ENCODE measurements at places on chromosomes 11 and 22. TPM values are rescaled to one million over a fixed set of nuclear protein-coding genes. Genes with fewer than 3 reads are reported as not detected.

GRCh38 chr11:3837793-3838192 is 3.0 kb downstream of the RHOG start:
- DNase-seq = peak; percentile 30

DNA sequence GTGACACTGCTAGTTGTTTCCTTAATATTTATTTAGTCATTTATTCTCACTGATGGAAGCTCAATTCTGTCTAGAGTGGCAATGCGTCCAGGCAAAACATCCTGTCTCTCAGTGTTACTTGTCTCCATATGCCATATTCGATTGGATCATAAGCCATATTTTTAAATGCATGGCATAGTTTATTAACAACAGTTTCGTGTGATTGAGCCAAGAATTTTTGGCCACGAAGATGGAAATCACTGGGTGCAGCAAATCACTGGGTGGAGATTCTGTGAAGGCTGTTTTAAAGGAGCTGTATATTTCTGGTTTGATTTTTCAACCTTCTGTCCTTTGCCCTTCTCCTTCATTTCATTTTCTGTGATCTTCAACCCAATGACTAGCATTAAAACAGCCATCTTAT is 205.2 kb downstream of the JRKL start:
- DNase-seq = no peak

CSKMT gene
- total RNA-seq = 2.4 TPM

DNA sequence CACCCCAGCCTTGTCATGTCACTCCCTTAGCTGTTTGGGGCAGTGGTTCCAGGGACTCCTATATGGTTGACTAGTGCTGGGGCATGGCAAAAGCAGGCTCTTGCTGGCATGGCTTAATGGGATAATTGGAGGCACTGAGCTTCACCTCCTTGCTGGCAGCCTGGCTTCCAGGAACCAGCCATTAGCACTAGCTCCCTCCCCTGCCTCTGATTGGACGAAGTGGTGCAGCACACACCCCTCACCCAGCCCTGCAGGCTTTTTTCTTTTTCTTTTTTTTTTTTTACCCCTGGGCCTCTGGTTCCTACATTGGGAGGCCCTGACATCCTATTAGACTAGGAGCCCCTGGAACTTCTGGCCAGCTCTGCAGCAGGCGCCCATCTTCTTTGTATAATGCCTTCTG is 18.6 kb downstream of the PHLDB1 start:
- DNase-seq = no peak

BEST1 gene
- total RNA-seq = 21.0 TPM

- no peak for DNase-seq
Observed at GRCh38 chr11:72303179-72303578, 59.2 kb upstream of the PHOX2A start.

DNA sequence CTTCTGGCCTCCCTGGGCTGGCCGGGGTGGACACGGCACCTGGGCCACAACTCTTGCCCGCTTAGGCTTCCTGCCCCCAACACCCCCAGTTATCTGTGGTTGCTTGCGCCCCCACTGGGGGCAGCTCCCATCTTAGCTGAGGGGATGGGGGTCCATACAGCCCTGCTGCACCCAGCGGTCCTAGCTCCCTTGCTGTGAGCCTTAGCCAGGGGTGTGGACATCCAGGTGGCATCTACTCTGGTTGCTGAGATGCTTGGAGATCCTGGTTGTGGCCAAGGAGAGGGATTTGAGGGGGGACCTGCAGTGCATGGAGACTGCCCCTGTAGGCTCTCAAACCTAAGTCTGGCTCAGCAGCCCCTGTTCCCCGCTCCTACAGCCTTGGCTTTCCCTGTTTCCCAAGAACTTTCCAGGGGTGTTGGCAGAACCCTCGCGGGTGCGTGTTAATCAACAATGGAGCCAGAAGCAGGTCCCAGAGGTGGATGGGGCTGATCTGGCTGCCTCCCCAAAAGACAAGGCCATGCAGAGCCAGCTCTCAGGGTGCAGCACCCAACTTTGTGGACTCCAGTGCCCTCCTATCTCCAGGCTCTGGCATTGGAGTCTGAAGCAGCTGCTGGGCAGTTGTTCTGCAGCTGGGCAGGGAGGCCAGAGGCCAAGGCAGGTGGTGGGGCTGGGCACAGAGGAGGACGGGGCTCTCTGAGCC is 3.3 kb downstream of the KCNQ1 start:
- DNase-seq = no peak

DNA sequence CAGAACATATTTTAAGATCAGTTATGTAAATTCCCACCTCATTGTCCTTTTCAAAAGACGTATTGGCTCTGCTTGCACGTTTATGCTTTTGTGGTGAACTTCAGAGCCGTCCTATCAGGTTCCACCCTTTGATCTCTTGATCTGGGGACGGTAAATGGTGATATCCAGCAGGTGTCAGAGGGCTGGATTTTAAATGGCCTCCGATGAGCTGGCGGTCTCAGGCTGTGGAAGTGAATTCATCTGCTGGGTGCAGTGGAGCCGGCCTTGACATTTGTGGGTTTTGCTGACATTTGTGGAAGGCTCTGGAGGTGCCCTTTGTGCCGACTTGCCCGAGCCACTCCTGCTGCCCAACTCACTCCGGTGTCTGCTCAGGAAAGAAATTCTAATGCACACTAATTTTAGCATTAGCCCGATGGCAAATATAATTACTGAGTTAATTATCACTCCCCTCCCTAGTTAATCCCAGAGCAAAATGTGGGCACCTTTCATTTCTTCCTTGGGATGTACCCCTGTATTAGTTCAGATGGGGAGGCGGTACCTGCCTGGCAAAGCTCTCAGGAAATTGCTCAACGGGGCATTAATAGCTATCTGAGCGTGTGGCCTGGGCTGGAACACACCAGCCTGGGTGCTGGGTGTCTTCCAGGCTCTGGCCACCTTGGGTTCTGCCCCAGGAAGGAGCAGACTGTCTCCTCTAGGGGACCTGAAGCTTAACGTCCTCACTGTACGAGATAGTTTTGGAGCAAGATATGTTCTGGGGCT is 9.1 kb downstream of the LRP5 start:
- DNase-seq = no peak

GRCh38 chr11:115428306-115428705 is 75.9 kb downstream of the CADM1 start:
- no peak for DNase-seq

MS4A12 gene
- total RNA-seq = 0.71 TPM

DNA sequence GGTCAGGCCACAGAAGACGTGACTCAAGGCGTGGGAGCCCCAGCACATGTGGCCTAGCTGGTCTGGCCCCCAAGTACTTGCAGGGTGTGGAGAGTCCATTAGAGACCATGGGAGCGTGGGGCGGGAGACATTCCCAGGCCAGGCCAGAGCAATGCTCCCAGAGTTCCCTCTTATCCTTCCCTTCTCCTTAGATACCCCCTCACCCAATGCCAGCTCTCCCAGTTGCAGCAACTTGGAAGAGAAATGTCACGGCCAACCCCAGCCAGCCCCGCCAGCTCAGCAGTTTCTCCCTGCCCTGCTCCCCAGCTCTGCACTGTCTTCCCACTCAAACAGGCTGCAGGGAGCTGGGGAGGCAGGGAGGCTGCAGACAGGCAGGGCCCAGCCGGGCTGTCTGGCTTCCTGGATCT is 65.4 kb upstream of the TSPAN18 start:
- peak; percentile 69 for DNase-seq

- no peak for DNase-seq
Observed at GRCh38 chr22:35959121-35959800, 69.4 kb downstream of the RBFOX2 start.

GRCh38 chr22:24894220-24894975 is 52.1 kb downstream of the LHFPL7 start:
- DNase-seq = peak; percentile 63

- DNase-seq = peak; percentile 79
Observed at GRCh38 chr11:73295241-73295995, 12.7 kb upstream of the ARHGEF17 start.
